ENCODE measurements at places on chromosomes 7 and 10. TPM values are rescaled to one million over a fixed set of nuclear protein-coding genes. Genes with fewer than 3 reads are reported as not detected.
A peak's percentile ranks its signal among the peaks of the same experiment; 100 is the strongest.

Gene TMEM273
- total RNA-seq = 30.4 TPM

Gene SAMD9
- 56.6 TPM for total RNA-seq

Gene GNB2
- total RNA-seq = 144 TPM

Gene DLX6
- total RNA-seq = not detected

Gene AGR3
- not detected for total RNA-seq

Gene LIPK
- not detected for total RNA-seq

Gene BEND7
- total RNA-seq = not detected

DNA sequence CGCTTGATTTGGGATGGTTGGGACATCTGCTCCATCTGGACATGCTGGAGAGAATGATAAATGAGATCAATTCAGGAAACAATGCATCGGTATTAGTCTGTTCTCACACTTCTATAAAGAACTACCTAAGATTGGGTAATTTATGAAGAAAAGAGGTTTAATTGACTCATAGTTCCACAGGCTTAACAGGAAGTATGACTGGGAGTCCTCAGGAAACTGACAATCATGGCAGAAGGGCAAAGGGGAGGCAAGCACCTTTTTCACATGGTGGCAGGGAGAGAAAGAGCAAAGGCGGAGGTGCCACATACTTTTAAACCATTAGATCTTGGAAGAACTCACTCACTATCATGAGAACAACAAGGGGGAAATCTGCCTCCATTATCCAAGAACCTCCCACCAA lies 16.8 kb upstream of the TSPAN12 start:
- DNase-seq = no peak

GRCh38 chr7:139355320-139355719 lies 4.4 kb upstream of the LUC7L2 start:
- DNase-seq = no peak

- no peak for DNase-seq
Measured at GRCh38 chr10:96448021-96448457, 65.7 kb downstream of the TLL2 start.

- DNase-seq = no peak
Measured at GRCh38 chr7:98617960-98618418, 904 bp downstream of the NPTX2 start.

DNA sequence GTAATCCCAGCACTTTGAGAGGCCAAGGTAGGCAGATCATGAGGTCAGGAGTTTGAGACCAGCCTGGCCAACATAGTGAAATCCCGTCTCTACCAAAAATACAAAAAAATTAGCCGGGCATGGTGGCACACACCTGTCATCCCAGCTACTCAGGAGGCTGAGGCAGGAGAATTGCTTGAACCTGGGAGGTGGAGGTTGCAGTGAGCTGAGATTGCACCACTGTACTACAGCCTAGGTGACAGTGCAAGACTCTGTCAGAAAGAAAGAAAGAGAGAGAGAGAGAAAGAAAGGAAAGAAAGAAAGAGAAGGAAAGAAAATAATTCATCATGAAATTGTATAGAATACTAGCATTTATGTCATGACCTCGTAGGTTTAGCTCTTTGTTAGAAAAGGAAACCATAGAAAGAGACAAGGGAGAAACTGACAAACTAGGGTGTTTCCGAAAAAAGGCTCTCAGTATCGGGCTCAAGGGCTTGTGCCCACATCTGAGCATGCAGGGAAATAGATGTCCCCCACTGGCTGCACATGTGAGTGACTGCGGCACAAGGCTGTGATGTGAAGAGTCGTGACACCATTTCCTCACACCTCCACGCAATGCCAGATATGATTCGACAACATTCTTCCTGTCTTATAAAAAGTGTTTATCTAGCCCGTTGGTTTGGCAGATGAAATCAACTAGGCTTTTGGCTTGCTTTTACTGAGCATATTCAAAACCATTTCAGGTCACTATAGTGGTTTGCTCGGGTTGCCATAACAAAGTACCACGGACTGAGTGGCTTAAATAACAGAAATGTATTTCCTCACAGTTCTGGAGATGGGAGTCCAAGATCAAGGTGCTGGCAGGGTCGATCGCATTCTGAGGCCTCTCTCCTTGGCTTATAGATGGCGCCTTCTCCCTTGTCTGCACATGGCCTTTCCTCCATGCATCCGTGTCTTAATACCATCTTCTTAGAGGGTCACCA lies 2.0 kb downstream of the SRGN start:
- DNase-seq = peak; percentile 88

DNA sequence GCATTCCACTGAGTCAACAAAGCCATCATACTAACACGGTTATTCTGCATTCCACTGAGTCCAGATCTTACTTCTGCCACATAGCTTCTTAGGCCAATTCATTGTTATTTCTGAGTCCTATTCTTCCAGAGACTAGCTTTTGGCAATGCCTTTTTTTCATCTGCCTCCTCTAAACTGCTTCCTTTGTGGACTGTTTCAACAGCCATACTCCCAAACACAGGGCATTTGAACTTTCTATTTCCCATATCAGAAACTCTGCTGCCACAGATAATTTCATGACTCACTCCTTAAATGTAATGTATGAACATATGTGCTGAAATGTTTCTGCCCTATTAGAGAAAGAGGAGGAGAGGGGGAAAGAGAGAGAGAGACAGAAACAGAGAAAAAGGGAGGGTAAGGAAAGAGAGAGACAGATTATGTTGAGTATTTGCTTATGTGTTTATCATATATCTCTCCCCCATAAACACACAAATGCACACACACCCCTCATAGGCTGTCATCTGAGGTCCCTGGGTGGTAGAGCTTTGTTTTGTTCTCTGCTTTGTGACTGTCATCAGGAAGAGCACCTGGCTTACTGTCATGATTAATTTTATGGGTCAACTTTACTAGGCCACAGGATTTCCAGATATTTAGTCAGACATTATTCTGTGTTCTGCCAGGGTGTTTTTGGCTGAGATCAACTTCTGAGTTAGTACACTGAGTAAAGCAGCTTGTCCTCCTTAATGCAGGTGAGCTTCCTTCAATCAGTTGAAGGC lies 308.0 kb upstream of the KCND2 start:
- no peak for DNase-seq

DNA sequence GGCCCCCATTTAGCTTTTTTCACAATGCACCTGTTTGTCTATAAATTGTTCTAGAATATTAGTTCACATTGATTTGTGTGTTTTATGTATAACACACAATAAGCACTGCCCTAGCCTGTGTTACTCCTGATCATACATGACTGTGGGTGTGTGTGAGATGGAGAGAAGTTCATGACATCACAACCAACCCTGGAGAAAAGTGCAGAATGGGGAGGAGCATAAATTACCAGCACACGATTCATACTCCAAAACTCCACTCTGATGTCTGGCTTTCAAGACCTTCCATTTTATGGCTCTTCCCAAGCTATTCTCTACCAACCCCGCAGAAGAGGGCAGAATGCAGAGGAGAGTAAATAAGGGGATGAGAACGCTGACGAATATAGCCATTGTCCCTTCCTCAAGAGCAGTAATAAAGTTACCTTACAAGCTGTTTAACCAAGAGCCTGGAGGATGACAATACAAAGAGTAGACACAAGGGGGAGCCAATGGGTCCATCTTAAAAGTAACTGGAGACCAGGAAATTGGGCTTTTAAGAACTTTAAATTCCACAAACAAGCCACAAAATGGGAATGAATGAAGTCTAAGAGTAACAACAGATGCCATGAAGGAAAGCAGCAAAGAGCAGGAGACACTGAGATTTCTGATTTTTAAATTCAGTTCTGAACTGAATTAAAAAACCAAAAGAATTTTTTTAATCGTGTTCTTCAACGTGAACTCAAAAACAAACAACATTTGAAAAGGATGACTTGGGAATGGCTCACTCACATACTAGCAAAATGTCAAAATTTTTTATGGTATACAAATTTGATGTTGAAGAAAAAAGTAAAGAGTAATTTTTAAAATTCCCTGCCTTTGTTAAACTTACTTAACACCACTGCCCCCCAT lies 159.6 kb downstream of the PARD3 start:
- no peak for DNase-seq

DNA sequence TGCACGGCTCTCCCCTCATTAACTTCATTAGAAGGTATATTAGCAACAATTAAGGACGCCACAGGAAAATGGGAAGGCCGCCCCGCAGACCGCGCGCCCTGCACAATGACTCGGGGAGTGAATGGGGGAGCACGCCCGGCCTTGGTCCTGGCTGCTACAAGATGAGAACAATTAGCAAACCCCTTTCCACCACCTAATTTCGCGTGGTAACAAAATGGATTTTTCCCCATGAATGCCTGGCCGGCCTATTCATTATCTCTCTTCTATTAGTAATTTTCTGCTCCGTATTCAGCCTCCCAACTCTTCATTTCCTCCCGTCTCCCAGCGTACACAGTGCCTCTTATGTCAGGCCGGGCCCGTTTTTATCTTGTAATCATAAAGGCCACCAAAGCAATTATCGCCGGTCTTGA lies 346.9 kb downstream of the DNAJB6 start:
- no peak for DNase-seq

DNA sequence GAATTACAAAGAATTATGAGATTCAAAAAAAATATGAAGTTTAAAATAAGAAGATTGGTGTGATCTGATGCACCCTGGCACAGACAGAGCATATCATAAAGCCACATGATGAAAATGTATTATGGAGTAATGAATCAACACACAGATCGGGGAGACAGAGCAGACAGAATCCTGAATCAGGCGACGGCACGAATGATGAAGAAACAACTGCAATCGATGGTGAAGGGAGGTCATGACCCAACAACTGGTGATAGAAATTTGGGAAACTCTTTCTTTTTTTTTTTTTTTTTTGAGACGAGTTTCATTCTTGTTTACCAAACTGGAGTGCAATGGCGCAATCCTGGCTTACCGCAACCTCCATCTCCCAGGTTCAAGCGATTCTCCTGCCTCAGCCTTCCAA lies 1054.0 kb downstream of the TYW1 start:
- DNase-seq = no peak

DNA sequence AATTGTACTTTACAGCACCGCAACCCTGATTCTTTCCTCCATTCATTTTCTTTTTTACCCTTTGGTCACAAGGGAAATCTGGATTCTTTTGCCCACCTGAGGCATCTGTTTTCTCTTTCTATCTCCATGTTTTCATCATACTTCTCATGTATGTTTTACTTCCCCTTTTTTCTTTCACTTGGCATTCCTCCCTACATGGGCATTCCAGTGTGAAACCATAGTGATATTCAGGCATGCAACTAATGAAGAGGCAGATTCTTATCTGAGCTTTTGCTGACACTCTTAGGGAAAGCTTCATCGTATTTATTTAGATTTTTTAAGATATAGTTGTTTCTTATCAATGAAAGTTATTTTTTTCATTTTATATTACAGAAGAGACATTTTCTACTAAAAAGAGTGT lies 405.2 kb upstream of the TEX47 start:
- no peak for DNase-seq

GRCh38 chr10:86685893-86686632 lies 17.8 kb downstream of the LDB3 start:
- DNase-seq = no peak

DNA sequence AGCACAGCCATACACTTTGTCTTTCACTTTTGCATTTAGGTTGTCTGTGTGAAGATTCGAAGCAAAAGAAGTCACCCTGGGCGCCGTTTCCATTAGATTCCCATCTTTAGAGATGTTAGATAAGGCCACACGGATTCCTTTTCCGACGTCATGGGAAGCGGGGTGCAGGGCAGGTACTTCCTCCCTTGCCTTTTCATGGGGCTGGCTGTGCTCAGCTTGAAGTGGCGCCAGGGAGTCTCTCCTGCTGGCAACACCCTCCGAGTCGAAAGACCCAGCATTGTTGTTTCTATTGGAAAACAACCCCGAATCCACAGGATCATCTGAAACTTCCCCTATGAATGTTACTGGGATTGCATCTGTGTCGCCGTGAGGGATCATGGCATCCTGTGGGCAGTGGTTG lies 246.4 kb upstream of the GRB10 start:
- no peak for DNase-seq

DNA sequence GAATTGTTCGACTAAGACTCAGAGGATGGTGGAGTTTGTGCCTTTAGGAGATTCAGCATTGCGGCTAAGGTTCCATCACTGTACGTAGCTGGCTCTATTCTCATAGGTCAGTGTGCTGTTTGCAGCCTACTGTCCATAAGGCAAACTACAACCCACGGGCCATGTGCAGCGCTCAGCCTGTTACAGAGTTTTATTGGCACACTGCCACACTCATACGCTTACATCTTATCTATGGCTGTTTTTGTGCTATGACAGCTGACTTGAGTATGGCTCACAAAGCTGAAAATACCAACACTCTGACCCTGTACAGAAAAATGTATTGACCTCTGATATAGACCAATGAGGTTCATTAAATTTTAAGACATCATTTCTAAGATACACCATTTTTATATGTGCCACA lies 114.5 kb downstream of the ARID5B start:
- DNase-seq = no peak

GRCh38 chr7:16668049-16668858 lies 22.3 kb downstream of the BZW2 start:
- DNase-seq = no peak

GRCh38 chr7:149071641-149072437 lies 18.7 kb downstream of the ZNF786 start:
- peak; percentile 50 for DNase-seq

DNA sequence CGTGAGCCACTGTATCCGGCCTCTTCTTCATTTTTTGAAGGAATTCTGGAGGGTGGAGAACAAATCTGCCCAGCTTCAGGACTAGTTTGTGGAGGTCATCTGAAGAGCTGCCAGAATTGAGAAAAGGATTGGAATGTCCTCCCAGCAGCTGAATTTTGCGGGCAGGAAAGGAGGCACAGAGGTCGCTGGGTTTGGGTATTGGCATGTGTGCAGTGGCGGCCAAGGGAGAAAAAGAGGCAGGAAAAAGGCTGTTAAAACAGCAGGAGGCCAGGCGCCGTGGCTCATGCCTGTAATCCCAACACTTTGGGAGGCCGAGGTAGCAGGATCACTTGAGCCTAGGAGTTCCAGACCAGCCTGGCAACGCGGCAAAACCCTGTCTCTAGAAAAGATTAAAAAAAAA lies 80.4 kb downstream of the HIP1 start:
- DNase-seq = no peak
